ENCODE measurements at places on chromosomes 16 and 17. TPM values are rescaled to one million over a fixed set of nuclear protein-coding genes. Genes with fewer than 3 reads are reported as not detected.

Gene PRPF8
- total RNA-seq: 202 TPM

Gene CALCOCO2
- total RNA-seq: 73.8 TPM

Gene CORO6
- 8.9 TPM for total RNA-seq

GRCh38 chr17:29514792-29515191 is 52.0 kb downstream of the ABHD15 start:
- H3K36me3 ChIP-seq: peaks cover 21% of the 10 kb centered on the region
- H3K4me1 ChIP-seq: no peaks in the 10 kb centered on the region
- H3K27me3 ChIP-seq: no peaks in the 10 kb centered on the region
- no peak overlapping the region for H3K4me3 ChIP-seq
- peak; percentile 14 for DNase-seq

DNA sequence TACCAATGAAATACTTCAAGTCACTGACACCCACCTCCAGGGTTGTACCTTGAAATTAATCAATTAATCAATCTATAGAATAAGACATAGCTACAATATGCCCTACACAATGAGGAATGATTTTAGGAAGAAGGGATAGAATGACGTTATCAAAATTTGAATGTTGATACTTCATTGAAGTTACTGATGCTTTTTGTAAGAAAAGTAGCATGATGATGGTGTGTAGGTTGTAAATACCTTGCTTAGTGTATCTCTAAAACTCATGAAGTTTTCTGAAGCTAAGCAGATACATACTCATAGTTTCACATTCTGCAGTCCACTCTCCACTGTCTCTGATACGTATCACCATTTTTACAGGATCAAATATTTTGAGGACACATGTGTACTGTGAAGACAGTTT is 670.4 kb upstream of the GOT2 start:
- no peak overlapping the region for H3K4me3 ChIP-seq
- no peak for DNase-seq
- H3K27me3 ChIP-seq: no peaks in the 10 kb centered on the region
- H3K4me1 ChIP-seq: no peaks in the 10 kb centered on the region
- H3K27ac ChIP-seq: no peak overlapping the region

DNA sequence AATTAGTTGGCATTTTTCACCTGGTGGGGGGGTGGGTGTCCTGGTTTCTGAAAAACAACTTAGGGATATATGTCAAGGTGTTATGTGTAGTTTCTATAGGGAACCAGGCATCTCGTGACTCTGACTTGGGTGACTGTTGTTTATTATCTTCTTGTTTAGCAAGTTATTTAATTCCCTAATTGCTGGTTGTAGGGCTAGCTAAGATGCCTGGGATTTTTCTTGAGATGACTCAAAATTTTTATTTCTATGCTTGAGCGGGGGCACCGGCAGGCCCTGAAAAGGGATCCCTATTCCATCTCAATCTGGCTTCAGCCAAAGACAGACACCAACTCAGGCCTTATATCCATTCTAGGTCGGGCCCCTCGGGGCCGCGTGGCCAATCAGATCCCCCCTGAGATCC is 3.2 kb downstream of the DPH1 start:
- H3K36me3 ChIP-seq: peaks cover 7% of the 10 kb centered on the region
- H3K4me1 ChIP-seq: peaks cover 8% of the 10 kb centered on the region
- DNase-seq: no peak
- no peak overlapping the region for H3K4me3 ChIP-seq
- H3K27me3 ChIP-seq: no peaks in the 10 kb centered on the region

DNA sequence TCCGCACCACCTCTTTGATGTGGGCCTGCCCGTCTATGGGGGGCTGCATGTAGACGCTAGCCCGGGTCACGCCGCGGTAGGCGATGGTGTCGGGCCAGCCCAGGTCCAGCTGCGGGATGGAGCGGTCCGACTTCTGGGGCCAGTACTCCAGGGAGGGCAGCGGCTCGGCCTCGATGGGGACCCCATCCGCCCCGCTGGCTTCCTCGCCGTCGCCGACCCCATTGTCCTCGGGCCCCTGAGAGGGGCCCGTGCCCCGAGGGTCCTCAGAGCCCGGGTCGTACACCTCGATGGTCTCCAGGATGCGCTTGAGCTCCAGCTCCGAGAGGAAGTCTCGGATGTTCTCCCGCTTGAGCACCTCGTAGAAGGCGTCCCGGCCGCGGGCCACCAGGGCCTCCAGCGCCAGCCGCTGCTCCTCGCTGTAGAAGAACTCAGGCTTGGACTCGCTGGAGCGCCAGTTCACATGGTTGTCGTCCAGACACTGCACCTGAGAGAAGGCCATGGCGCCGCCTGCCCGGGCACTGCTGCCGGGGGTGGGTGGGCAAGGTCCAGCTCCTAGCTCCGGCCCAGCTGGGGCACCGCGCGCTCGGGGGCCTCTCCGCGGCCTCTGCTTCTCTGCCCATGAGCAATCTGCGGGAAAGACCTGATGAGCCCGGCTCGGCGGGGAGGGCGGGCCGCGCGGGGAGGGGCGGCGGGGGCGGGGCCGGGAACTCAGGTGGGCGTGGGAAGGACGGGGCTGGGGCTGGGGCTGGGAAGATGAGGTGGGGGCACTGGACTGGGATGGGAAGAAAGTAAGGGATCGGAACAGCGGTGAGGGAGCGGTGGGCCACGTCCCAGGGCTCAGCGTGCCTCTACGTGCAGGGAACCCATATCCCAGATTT is 782 bp downstream of the FAM83G start:
- H3K27me3 ChIP-seq: no peaks in the 10 kb centered on the region
- H3K4me1 ChIP-seq: peaks cover 44% of the 10 kb centered on the region
- peak; percentile 31 for DNase-seq
- no peaks in the 10 kb centered on the region for H3K36me3 ChIP-seq
- peak overlapping the region; percentile 87 for H3K27ac ChIP-seq

GRCh38 chr16:3738128-3738527 is 20.8 kb upstream of the TRAP1 start:
- peaks cover 53% of the 10 kb centered on the region for H3K36me3 ChIP-seq
- H3K4me1 ChIP-seq: no peaks in the 10 kb centered on the region
- H3K27me3 ChIP-seq: no peaks in the 10 kb centered on the region
- no peak overlapping the region for H3K27ac ChIP-seq
- no peak for DNase-seq
- no peak overlapping the region for H3K4me3 ChIP-seq

GRCh38 chr16:8720080-8720966 is 45.9 kb downstream of the ABAT start:
- no peaks in the 10 kb centered on the region for H3K36me3 ChIP-seq
- H3K4me1 ChIP-seq: peaks cover 3% of the 10 kb centered on the region
- no peak overlapping the region for H3K27ac ChIP-seq
- DNase-seq: no peak
- no peak overlapping the region for H3K4me3 ChIP-seq
- peaks cover 23% of the 10 kb centered on the region for H3K27me3 ChIP-seq

DNA sequence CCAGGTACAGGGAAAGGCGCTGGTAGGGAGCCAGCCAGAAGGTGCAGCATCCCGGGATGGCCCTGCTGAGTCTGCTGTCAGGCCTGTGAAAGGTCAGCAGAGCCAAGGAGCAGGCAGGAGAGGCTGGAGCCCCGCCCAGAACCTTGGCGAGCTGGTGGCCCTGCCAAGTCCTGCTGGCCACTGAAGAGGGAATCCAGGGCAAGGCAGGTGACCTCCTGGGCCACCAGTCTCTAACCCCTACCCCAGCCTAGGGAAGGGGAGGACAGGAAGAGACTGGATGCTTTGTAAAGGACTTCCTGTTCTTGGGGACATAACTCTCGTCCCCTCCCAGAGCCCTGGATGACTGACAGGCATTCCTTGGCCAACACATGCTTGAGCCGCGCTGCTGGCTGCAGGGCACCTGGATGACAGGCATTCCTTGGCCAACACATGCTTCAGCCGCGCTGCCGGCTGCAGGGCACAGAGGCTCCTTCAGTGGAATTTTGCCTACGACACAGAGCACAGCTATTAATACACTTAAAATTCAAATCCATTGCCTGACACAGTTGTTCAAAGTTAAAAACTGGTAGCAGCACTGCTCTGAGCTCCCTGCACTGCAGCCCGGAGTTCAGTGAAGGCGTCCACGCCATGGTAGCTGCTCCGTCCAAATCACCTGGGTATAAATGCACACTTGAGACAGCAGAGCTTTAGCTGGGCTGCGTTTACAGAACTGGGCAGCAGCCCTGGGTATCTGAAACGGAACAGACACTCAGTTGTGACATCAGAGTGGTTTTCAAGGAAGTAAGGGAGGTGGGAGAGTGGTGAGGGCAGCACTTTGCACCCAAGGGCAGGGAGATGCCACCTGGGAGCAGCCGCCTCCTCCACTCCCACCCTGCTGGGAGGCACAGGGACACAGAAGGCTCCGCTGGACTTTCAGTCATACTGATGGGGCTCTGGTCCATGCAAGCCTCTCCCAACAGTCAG is 2.0 kb upstream of the BRICD5 start:
- no peaks in the 10 kb centered on the region for H3K27me3 ChIP-seq
- peak overlapping the region; percentile 72 for H3K4me3 ChIP-seq
- no peak overlapping the region for H3K27ac ChIP-seq
- peaks cover 19% of the 10 kb centered on the region for H3K4me1 ChIP-seq
- H3K36me3 ChIP-seq: no peaks in the 10 kb centered on the region
